SK-N-SH treated with all-trans-retinoic acid at 6 μM for 48 hours (cell line): ENCODE measurements at places on chromosomes 6 and 20.

DNA sequence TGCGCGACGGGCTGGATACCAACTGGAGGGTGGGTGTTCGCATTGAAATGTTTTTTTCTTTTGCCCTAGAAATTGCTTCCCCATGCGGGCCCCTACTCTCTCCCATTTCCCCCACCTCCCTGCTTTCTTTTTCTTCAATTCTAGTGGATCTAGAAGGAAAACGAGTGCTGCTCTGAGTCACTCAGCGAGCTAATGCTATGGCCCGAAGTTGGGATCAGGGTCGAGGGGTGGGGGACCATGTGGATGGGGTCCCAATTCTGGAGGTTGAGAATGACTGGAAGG is 71.5 kb downstream of the SOX4 start:
- ATAC-seq = no peak

DNA sequence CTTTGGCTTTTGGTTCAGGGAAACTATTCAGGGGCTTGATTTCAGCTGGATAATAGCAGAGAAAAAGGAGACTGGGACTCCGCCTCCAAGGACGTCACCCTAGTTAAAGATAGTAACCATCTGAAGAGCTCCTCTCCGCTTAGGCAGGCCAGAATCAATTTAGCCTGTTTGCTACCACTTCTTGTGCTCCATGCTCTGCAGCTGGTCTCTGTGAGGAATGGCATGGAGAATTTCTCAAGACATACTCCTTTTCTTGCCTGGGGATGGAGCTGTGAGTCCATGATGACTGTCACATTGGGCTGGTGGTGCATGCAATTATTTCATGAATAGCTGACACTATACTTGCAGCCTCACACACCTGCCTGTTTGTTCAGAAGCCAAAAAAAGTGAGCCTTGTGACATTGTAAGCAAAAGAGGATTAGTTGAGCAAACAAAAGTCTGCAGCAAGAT is 61.4 kb downstream of the TXLNB start:
- peak; percentile 40; the same call in 2 of the 3 replicates for ATAC-seq

DNA sequence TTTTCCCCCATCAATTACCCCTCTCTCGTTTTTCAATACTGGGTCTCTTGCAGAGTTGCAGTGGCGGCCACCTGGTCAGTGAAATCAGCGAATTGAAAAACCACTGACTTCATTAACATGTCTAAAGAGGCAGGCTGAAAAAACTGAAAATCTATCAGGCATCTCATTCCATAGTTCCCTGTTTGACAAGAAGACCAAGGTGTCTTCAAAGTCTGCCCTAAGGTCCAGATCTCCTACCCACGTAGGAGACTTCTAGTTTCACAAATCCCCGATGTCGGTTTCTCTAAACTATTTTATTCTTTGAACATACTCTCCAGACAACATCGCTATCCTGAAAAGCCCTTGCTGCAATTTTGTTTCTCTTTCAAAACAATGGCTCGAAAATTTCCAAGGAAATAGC is 796 bp upstream of the TUBB start:
- no peak for ATAC-seq

- ATAC-seq = no peak
Observed at GRCh38 chr20:12171923-12172524, 254.3 kb downstream of the BTBD3 start.

DNA sequence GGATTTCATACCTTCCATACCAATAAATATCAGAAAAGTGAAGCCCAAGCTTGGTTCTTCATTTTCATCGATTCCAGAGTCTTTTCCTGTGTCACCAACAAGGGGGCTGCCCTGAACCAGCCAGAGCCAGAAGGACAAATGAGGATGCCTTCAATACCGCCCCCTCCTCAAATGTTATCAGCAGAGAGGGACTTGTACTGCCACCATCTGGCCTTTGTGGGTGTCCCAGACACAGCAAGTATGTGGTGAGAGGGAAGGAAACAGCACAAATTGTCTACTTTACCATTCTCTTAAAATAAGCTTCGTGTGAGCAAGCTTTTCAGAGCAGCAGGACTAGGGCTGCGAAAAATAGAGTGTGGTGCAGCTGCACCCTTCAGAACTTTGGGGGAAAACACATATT is 165.3 kb downstream of the SOBP start:
- no peak for ATAC-seq

- ATAC-seq = peak; percentile 57
Observed at GRCh38 chr6:116369964-116370759, 585 bp upstream of the DSE start.

GRCh38 chr6:161302949-161303348 is 29.1 kb upstream of the AGPAT4 start:
- no peak for ATAC-seq

DNA sequence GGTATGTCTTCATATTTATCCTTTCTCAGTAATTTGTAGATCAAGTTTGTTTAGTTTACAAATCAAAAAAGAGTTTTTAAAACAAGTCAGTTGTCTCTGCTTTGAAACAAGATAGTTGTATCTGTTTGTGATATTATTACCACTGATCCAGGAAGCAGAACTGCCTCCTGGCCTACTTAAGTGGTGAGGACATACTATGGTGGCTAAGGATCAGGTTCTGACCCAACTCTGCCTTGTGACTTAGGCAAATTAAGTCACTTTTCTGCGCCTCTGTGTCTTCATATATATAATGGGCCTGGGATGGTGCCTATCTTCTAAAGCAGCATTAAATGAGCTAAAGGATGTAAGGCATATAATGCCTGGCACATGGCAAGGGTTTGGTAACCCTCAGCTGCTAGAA is 8.7 kb downstream of the ANKS1A start:
- ATAC-seq = no peak

DNA sequence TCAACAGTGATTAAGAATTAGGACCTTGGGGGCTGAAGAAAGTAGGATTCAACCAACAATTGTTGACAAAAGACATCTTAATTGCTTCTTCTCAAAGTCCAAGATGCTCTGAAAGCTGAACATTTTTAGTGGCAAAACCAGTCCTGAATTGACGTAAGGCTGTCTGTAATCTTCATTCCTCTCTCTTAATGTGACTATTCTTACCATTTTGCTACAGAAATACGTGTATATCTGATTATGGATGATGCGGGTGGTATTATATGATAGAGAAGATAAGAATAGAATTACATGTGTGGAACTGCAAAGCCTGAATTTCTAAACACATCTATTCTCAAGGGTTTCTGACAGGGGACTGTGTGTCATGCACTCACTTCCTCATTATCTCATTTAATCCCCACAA is 130.3 kb upstream of the SASH1 start:
- ATAC-seq = no peak

DNA sequence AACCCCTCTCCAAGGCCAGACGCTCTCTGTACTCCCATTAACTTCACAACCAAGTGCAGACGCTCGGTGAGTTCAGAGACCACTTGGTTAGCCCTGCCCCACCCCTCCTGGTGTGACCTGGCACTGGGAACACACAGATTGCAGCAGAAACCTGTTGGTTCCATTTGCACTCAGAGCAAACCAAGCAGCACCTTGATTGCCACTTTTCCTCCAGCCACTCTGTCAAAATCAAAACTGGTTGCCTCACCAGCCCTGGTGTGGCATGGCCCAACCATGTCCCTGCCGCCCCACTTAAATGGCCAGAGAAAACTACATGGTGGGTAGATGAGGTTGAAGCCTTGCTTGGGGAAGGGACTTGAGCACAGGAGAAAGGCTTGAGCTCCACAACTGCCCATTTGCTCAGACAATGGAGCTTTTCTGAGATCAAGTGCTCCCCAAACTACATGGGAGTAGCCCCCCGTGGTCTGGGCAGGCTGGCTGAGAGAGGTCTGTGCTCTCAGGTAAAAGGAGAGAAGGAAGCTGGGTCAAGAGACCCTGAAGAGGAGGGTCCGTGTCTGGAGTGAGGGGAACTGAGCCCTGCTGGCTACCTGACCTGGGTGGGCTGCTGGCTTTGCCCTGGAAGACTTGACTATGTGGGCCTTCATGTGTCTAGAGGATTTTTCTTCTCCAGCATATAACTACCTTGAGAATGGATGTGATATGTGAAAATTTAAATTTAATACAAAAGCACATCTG is 43.4 kb downstream of the PLCG1 start:
- ATAC-seq = no peak

DNA sequence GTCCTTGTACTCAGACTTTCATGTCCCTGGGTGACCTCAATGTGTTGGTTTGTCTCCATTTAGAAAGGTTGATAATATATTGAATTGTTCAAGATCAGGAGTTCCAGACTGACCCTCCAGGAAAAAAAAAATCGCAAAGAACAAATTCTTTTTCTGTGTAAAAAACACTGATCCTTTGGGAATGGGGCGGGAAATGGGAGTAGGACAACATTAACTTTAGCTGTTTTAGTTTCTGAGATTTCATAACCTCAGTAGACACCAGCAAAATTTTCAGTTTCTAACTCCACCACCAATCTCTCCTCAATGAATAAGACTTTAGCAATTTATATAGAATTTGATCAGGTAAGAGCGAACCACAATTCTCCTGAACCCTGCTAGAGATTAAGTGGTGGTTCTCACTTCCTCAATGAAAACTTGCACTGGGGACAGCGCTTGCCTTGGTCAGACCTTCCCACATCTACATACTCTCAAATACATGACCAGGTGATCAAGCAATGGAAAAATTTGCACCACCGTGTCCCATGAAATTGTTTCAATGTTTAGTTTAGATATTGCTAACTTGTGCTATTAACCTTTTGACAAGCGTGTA is 231.2 kb upstream of the PLN start:
- ATAC-seq = no peak

DNA sequence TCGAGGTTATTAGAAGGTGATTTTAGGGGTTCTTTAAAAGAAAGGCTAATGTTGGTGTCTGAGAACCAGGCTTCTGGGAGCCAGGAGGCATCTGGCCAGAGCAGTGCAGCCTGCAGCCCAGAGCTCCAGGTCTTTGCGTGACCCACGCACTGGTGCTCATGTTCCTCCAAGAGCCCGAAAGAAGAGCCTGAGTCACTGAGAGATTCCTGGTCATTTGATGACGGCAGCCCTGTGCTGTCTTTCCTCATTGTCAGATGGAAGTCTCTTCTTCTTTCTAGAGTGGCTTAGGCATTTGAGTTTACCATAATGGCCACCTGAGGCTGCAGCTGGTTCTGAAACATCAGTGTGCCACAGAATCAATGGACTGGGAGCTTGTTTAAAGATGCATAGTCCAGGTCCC is 46.4 kb downstream of the CD109 start:
- no peak for ATAC-seq

GRCh38 chr20:62710886-62711702 is 2.5 kb downstream of the NTSR1 start:
- ATAC-seq = peak; percentile 49; the same call in 2 of the 3 replicates
